Activated naive CD4-positive, alpha-beta T cell treated with anti-CD3 and anti-CD28 coated beads, Interleukin-2, amount 10 ng/mL, durations not matched to agents 7 days and 5 days (primary cell): ENCODE measurements at places on chromosomes 5 and 9.
A peak's percentile ranks its signal among the peaks of the same experiment; 100 is the strongest.

DNA sequence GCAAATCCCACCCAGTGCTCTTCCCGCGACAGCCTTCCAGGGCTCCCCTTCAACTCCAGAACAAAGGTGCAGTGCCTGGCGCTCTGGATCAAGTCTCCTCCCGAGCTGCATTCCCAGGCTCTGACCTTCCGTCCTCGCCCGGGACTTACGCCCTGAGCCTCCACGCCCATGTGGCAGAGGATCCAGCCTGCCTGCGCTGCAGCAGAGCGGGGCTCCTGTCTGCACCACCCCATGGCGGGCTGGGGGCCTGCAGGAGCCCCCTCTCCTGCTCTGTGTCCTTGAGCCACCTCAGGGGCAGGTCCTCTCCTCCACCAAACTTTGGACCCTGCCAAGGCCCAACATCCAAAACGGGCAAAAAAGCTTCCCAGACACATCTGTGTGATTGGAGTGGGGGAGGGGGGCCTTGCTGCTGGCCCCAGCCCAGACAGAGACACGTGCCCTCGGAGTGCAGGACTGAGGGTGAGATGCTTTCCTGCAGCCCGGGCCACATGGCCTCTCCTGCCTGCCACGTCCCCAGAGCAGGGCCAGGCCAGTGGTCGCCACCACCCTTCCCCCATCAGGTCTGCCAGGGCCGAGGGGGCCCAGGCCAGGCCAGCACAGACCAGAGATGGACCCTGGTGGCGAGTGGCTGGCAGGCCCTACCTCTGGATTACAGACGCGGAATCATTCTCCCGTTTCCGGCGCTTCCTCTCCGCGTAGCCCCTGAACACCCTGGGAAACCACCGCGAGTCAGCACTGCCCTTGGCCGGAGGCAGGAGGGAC, 4.4 kb downstream of the NSMF start:
- H3K4me3 ChIP-seq, result peak overlapping the region; percentile 52
- peak overlapping the region; percentile 72 for H3K27ac ChIP-seq
- H3K36me3 ChIP-seq, result peaks cover 14% of the 10 kb centered on the region
- DNase-seq, result peak; percentile 20
- no peaks in the 10 kb centered on the region for H3K27me3 ChIP-seq
- H3K4me1 ChIP-seq, result peaks cover 52% of the 10 kb centered on the region

- no peak overlapping the region for H3K27ac ChIP-seq
- no peaks in the 10 kb centered on the region for H3K4me1 ChIP-seq
- H3K36me3 ChIP-seq, result no peaks in the 10 kb centered on the region
- no peak for DNase-seq
Observed at GRCh38 chr5:135648116-135648515, 69.3 kb upstream of the CXCL14 start.

DNA sequence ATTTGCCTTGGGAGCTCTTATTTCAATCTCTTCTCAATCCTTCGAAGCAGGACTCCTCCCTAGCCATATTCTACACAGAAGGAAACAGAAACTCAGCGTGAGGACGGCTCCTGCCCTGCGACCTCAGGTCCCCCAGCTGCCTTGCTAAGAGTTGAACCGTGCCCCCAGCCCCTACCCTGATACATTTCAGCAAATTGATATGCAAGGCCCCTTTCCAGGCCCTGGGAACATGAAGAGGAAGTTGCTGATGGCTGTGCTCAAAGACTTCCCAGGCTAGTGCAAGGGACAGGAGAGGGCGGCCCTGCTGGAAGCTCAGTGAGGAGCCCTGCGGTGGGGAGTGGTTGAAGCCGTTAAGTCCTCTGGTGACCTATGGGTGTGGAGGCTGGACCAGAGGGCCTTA, 41.5 kb downstream of the BOD1 start:
- H3K4me3 ChIP-seq, result no peak overlapping the region
- H3K4me1 ChIP-seq, result peaks cover 3% of the 10 kb centered on the region
- H3K27ac ChIP-seq, result no peak overlapping the region
- no peak for DNase-seq

DNA sequence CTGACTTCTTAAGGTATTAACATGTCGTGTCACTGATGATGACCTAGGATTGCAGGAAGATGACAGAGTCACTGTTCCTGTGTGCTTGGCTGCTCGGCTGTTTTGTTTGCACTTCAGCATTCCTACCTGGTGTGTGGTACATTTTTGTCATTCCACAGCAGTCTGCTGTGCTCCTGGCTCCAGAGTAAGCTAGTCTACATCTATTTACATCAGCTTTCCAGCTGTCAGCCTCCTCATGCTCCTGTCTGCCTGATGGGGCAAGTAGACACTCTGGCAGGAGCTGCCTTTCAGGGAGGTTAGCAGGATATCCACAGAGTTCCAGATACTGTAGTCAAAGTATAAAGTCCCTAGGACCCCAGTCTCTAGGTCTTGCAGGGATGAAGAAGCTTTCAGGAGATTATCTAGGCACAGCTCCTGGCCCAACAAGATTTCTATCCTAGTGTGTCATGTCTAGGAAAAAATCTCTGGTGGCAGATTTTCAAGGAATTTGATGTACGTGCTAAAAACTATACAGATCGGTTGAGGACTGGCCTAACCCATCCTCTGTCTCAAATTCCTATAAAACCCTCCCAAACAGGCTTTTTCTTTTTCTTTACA, 28.4 kb downstream of the RUSC2 start:
- no peak overlapping the region for H3K4me3 ChIP-seq
- no peaks in the 10 kb centered on the region for H3K36me3 ChIP-seq
- DNase-seq, result no peak
- no peaks in the 10 kb centered on the region for H3K4me1 ChIP-seq
- no peaks in the 10 kb centered on the region for H3K27me3 ChIP-seq

DNA sequence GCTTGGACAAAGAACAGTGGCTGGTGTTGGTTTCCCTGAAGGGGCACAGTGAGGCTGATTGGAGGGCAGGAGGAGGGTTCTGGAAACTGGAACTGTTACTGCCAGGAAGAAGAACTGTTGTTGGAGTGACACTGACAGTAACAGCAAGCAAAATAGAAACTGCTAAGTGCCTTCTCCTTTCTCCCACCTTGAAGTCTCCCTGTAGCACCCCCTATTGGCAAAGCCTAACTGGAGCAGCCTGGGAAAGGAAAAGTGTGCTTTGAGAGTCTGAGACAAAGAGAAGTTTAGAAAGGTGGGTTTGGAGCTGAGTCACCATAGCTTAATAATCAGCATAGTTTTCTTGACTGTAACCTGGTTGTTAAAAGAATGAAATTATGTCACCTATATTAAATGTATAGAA, 2.5 kb upstream of the TMEM174 start:
- no peak overlapping the region for H3K4me3 ChIP-seq
- H3K27ac ChIP-seq, result no peak overlapping the region
- H3K36me3 ChIP-seq, result no peaks in the 10 kb centered on the region
- H3K27me3 ChIP-seq, result peaks cover 82% of the 10 kb centered on the region
- peak; percentile 42 for DNase-seq
